HFFc6 (cell line): ENCODE measurements at places on chromosomes 12 and 14. TPM values are rescaled to one million over a fixed set of nuclear protein-coding genes. Genes with fewer than 3 reads are reported as not detected.

- DNase-seq, result no peak
These were observed 30.4 kb downstream of the RAP1B start for GRCh38 chr12:68641138-68641537.

GRCh38 chr12:78386871-78387270 is 477.7 kb upstream of the SYT1 start:
- no peak for DNase-seq

The BDKRB1 gene
- 41.0 to 67.8 TPM (median 67.4 TPM) in 3 replicates for total RNA-seq

- no peak for DNase-seq
These were observed 51.7 kb upstream of the DDX11 start for GRCh38 chr12:31021809-31022494.

DNA sequence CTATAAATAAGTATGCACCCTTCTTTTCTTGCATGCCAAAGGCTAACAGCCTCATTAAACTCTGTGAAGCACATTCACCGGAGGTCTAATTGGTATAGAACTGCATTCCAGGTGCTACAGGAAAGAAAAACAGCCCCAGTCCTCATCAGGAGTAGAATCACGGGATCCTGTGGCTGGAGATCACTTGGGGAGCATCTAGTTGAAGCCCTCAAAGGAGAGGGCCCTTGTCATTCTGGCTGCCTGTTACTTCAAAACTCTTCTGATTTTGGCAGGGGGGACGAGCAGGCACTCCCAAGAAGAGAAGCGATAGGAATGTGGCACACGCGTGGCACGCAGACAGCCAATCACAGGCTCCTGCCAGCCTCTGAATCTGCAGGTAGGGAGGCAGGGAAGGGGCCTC is 154.4 kb downstream of the TTC7B start:
- DNase-seq, result no peak

- DNase-seq, result no peak
These were observed 12.8 kb downstream of the MYRFL start for GRCh38 chr12:69837657-69838415.

DNA sequence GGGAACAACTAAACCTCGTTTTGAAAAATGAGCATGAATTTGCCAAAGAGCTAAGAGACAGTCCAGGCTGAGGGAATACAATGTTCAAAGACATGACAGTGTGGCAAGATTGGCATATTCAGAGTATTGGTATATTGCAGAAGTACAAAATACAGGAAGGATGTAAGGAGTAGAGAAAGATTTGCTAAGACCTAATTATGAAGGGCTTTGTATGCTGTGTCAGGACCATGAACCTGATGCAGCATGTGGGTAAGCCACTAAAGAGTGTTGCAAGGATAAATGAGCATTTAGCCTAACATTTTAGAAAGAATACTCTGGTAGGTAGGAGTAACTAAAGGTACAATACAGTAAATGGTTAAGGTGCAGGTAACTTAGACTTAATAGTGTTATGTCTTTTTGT is 65.1 kb downstream of the KTN1 start:
- DNase-seq, result no peak

DNA sequence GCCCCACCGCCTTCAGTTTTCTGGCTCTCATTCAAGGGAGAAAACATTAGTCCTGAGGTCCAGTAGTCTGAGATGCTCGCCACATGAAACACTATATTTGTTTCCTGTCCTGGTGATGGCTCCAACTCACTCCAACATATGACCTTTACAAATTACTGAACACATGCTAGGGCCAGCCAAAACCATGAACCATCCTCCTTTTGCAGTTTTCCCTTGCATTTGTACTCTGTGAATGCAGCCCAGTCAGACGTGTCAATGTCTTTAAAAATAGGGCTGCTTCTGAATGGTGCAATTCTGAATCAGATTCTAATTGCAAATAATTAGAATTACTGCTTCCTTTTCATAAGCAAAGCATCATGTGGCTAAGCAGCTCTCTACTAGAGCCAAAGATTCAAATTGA is 36.0 kb downstream of the ADAMTS20 start:
- DNase-seq, result no peak

The TMEM52B gene
- 1.00 to 2.1 TPM (median 1.1 TPM) in 3 replicates for total RNA-seq

The OTX2 gene
- not detected in 3 replicates for total RNA-seq

GRCh38 chr12:130164936-130165335 is 2.7 kb downstream of the FZD10 start:
- no peak for DNase-seq

The TRAF3 gene
- 20.1 to 28.8 TPM (median 21.7 TPM) in 3 replicates for total RNA-seq

- no peak for DNase-seq
These were observed 117.3 kb downstream of the ERC1 start for GRCh38 chr12:1108276-1108675.

DNA sequence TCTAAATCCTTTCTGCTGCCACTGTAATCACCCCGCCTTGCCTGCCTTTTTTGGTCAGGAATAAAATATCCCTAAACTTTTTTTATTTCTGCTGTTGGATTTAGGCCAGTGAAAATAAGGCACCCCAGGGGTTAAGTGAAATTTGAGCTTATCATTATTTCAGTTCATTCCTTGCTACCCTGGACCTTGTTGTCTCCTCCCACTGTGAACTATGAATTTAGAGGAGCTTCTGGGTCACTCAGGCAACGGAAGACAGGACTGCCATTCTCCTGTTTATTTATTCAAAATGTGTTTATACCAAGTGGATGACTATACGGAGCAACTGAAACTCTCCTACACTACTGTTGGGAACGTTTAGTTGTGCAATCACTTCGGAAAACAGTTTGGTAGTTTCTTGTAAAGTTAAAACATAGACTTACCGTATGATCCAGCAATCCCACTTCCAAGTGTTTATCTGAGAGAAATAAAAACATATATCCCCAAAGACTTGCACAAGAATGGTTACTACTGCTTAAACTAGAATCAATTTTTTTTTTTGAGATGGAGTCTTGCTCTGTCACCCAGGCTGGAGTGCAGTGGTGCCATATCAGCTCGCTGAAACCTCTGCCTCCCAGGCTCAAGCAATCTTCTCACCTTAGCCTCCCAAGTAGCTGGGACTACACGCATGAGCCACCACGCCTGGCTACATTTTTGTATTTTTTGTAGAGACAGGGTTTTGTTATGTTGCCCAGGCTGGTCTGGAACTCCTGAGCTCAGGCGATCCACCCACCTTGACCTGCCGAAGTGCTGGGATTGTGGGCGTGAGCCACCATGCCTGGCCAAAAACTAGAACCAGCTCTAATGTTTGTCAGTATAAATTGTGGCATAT is 2.3 kb upstream of the TRAFD1 start:
- peak; percentile 81 for DNase-seq

GRCh38 chr12:34602213-34602940 is 580.1 kb downstream of the ALG10 start:
- no peak for DNase-seq

GRCh38 chr14:21384494-21384851 is 654 bp upstream of the SUPT16H start:
- DNase-seq, result no peak

DNA sequence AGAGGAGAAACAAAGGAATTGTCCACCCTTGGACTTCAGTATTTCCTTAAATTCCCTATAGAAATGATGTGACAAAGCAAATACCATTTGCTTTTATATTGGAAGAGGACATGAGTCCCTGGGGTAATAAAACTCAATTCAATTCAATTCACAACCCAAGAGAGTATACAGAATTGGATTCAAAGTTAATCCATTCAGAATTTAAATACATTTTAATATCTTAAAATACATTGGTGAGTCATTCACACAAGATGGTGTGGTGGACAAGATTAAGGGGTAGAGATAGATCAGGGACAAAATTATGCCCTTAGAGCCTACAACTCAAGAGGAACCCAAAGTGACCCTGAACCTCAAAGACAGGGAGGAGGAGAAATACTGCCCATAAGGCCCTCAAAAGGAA is 495.0 kb upstream of the TMPO start:
- DNase-seq, result no peak

- no peak for DNase-seq
These were observed 3.3 kb downstream of the NEMF start for GRCh38 chr14:49849213-49849847.
